ENCODE measurements at places on chromosomes 12 and 14.

DNA sequence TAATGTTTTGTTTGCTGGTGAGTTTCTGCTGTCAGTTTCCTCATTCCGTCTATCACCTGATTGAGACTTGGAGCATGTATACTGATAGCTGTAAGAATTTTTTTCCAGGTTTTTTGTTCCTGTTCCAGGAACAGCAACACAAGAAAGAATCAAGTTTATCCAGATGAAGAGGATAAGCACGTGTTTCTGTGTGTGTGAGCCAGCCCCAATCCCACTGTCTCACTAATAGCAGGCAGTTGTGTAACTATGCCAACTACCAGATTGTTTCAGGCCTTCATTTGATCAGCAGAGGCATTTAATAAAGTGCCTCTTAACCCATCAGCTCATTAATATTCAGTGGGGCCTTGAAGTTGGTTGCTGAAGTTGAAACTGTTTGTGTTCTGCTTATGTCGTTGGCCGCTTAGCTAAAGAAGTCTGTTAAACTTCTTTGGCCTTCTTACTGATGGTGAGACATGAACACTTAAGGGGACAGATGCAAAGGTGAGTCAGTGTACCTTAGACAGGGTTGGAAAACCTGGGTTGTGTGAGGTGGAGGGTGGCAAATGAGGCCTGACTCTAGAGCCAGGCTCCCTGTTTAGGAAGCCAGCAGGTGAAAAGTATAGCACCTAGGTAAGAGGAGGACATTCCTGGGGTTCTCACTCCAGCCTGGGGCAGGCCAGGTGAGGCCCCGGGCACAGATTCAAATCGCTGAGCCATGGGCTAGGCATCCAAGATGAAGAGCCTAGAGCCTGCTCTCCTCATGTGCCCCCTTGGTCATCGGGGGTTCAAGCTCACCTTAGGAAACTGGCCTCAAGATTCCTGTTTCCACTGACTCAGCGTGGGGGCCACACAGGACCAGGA, 3.7 kb downstream of the ANKRD13A start:
- no peak for ATAC-seq

DNA sequence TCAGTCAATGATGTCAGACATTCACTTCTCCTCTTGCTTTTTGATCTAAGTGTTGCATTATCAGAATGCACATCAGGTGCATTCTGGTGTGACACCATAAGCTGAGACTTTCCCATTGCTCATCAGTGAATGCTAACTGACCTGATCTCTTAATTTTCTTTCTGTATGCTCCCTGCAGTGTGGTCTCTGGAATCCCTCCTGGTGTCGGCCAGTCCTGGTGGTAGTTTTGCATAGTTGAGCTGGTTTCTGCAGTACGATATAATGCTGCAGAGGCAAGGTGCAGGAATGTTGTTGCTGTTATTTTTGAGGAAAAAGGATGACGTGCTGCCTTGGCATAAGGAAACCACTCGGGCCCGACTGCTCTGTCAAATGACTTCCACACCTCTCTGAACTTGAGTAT, 11.0 kb upstream of the SRP54 start:
- ATAC-seq: no peak

DNA sequence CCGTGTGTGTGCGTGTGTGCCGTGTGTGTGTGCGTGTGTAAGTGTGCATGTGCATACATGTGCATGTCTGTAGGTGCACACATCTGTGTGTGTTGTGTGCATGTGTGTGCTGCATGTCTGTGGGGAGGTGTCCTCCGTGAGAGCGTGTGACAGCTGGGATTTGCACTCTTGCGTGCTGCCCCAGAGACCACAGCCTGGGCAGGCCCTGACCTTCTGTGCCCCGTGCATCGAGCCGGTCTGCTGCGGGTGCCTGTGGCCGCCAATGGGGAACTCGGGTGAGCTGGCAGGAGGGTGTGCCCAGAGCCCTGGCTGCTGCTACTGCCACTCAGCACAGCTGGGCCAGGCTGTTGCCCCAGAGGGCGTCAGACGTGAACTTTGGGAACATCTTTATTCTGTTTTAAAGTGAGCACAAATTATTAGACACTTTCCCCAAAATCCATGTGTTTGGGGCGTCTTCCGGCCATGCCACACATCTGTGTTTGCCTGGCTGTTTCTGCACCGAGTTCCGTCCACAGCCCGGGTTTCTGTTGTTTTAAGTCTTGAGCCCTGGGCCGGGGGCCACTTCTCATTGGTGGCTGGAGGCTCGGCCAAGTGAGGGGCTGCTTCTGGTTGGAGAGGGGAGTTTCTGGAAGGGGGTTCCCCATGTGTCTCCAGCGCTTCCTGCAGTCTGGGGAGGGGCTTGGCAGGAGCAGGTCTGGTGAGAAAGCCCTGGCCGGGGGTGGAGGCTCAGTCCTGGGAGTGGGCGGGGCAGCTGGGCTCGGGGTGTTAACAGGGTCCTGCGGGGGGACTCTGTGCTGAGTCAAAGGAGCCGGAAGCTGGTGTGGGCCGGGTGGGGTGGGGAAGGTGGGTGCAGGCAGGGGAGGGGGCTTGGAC, 7.6 kb downstream of the CEP170B start:
- ATAC-seq: no peak

DNA sequence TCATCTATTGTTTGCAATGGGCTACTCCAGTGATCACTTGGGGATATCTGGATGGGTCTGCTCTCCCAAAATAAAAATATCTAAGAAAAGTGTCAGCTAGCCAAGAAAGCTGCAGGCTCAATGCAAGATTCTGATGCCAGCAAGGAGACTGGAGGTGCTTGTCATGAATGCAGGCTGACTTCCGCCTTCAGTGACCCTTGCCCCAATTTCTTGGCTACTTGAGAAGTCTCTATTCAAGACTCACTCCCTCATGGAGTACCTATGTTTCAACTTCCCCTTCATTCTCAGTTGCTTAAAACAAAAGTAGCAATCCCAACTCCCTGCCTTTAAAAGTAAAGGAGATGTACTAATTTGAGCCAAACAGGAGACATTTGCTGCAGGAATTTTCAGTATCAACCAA, 123.9 kb downstream of the GPR65 start:
- ATAC-seq: no peak

DNA sequence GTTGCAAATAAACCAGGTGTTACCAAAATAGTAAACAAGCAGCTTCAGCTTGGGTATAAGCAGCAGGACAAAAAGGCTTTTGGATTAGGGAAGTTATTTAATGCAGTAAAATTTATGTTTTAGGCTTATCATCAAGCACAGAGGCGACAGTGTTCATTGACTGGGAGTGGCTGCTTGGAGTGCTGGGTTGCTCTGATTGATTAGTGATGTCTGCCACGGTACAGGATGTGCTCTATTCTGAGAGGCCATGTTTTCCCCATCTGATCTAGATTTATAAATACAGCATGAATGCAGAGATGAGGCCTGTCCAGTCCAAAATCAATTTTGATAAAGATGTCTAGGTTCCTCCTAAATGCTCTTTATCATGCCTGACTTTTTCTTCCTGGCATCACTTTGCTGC, 83.5 kb downstream of the MAP1LC3B2 start:
- no peak for ATAC-seq

DNA sequence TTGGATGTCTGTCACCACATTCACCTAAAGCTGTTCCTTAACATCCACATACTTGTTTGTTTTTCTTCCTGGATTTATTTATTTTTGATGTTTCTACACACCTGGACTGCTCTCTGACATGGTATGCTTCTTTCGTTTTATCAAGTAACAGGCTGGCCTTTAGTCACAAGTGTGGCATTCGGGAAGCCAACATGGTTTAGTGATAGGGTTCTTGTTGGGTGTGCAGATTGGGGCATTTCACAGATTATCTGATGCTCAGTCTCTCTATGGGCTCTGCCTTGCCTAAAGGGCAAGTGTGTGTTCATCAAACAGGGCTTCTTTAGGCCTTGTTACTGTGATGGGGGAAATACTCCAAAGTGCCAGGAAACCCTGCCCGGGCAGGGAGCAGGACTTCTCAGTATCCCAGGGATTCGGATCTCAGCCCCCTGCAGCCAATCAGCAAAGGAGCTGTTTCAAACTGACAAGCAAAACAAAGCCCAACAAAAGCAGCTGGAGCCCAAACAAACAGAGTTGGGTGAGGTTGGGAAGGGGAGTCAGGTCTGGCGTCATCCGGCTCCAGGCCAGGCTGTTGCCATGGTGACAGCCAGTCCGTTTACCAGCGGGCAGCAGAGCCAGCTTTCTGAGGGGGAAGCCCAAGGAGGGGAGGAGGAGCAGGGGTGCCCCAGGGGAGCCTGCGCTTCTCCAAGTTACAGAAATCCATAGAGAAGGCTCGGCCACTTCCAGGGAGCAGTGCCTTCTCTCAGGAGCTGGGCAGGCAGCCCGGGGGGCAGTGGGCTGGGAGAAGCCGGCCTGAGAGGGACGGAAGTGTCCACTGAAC, 31.9 kb downstream of the FOS start:
- no peak for ATAC-seq

- no peak for ATAC-seq
Measured at GRCh38 chr12:2422591-2422990, 369.8 kb downstream of the CACNA1C start.

GRCh38 chr14:34137001-34137745, 186.3 kb upstream of the EGLN3 start:
- ATAC-seq: no peak

DNA sequence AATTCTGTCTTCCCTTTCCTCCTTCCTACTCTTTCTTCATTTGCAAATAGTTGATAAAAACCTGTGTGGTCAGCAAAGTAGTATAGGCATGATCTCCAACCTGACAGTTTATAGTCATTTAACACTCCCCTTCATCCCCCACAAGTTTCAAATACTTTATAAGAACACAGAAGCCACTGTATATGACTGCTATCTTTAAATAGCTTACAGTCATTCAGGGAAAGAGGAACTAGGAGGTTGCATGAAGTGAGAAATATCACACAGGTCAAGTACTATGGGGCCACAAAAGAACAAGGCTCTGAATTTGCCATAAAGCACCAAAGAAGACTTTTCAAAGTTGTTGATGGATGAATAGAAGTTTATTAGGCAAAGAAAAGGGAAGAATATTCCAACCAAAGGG, 431.3 kb downstream of the NPAS3 start:
- no peak for ATAC-seq

GRCh38 chr12:90593596-90594295, 361.2 kb downstream of the CCER1 start:
- no peak for ATAC-seq

DNA sequence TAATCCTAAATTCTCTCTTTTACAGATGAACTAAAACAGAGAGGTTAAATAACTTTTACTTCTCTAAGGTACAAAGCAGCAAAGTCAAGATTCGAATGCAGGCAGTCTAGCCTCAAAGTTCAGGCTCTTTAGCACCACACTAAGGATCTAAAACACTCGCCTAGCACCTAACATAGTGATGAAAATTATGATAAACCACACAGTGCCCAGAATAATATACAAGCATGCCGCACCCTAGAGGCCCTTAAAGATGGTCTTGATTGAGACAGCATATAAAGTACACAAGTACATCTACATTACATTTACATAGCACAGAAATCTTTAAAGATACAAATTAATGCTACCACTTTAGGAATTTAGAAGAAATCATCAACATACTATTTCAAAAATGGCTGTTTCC, 207.0 kb downstream of the MED13L start:
- no peak for ATAC-seq

GRCh38 chr12:55725556-55725955, 3.3 kb downstream of the CD63 start:
- no peak for ATAC-seq

DNA sequence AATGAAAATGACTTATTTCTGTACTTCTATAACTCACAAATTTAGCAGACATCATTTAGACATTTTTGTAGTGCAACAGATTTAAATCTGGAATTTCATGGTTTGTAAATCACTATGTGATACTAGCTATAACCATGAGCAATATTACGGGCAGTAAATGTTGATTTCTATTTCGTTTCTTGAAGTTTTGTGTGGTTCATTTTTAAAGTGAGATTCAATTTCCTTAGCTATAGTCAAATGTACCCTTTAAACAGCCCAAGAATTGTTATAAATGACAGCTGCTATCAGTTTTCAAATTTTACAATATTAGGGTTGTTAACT, 30.2 kb downstream of the NUDT4 start:
- peak; percentile 8 for ATAC-seq

- ATAC-seq: no peak
Measured at GRCh38 chr14:93951635-93952540, 24.5 kb downstream of the ASB2 start.

DNA sequence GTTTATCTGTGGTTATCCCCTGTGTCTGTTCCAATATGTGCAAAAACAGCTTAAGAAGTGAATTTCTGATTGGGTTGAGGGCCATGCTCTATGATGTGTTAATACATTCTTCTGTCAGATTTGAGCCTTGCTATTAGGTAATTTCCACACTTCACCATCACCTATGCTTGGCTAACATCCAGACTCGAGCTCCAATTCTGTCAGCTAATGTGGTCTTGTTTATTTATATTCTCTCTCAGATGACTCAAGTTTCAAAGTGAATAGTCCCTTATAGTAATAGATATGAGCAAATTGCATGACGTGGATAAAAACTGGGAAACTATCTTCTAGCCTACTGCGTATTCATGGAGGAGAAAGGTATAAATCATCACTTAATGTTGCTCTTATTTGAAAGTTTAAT, 451.3 kb downstream of the SNAPC1 start:
- no peak for ATAC-seq

DNA sequence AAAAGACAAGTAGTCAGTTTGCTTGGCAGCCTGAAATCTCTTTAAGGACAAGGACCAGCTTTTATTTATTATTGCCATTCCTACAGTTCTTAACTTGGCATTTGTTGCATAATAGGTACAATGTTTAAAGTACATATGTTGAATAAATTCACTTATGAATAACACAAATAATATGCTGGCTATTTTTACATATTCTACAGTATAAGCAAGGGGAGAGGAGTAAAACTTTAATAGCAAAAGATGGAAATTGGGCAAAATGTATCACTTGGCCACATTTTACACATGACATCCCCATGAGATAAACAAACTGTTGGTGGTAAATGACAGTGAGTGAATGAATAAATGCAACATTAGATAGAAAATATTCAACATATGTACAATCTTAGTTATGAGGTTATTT, 333.1 kb downstream of the DIO2 start:
- ATAC-seq: no peak

- ATAC-seq: no peak
Measured at GRCh38 chr14:104361921-104362681, 217.5 kb upstream of the C14orf180 start.

DNA sequence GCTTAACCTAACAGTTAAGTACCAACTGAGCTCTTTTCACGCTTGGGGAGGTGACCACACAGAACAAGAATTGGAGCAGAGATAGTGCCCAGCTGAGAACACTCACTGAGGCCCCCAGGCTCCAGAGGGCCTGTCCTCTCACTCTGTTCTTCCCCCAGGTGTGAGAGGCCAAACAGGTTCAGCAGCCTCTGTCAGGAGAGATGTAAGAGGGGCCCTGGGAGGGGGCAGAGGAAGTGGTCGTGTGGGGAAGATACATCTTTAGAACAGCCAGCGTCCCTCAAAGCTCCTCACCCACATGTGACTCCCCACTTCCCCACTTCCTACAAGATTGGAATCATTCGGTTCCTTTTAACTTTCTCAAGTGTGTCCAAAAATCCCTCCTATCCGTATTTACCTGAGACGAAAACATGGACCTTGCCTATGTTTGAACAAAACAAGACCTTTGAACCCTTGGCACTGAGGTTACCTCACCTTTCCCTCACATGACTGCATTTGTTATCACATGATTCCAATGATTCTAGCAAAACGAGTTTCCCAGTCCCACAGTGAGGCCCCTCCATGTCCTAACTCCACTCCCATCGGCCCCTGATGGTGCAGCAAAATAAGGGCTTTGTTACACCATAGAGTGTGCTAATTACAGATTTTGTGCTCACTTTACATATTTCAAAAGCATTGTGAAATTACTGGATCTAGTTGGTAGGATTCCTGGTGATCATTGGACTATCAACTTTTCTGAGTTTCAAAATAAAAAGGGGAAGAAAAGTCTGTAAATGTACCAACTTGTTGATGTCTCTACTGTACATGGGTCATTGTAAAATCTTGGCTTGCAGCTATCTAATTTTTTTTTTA, 40.0 kb upstream of the PAPOLA start:
- no peak for ATAC-seq

Measured in activated CD4-positive, CD25-positive, alpha-beta regulatory T cell treated with anti-CD3 and anti-CD28 coated beads, Interleukin-2, amount 50 U/mL, for 24 hours (primary cell).